ENCODE measurements at places on chromosomes 4 and X. TPM values are rescaled to one million over a fixed set of nuclear protein-coding genes. Genes with fewer than 3 reads are reported as not detected.

- no peak for DNase-seq
Observed at GRCh38 chr4:37224854-37225253, 19.7 kb upstream of the NWD2 start.

DNA sequence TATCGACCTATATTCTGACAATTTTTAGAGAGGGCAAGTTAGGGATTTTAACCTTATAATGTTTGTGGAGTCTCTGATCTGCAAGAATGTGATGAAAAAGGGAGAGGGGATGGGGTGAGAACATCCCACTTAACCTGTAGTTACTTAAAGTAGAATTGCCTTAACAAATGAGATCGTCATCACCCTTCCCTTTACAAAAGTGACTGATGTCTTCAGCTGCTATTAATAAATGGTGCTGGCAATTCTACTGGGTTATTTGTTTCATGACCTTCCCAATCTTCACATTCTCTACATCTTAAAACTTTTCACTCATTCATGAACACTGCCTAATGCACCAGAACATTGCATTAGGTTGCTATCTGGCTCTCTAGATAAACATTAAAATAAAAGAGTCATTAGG, 873.4 kb upstream of the LCORL start:
- no peak for DNase-seq

DNA sequence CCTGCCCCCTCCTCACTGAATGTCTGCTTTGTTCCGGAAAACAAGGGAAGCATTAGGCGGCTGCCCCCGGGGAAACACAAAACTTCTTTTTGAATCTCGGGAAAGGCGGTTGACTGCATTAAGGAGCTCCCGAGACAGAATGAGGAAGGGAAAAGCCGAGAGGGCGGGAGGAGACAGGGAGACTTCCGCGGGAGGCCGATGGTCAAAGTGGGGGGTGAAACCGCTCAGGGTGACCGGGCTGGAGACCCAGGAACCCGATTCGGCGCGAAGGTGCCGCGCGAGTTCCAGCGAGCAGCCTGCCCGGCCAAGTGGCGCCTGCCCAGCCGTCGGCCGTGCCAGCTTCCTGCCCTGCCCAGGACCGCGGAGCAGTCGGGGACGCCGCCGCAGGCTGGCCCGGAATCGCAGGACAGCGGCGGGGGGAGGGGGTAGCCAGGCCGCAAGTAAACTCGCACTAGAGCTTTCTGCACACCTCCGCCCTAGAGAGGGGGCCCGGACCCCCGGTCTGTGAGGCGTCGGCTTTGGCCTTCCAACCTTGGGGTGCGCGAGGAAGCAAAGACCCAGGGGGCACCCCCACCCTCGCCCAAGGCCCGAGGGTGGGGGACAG, 55.1 kb upstream of the BCOR start:
- DNase-seq, result no peak

DNA sequence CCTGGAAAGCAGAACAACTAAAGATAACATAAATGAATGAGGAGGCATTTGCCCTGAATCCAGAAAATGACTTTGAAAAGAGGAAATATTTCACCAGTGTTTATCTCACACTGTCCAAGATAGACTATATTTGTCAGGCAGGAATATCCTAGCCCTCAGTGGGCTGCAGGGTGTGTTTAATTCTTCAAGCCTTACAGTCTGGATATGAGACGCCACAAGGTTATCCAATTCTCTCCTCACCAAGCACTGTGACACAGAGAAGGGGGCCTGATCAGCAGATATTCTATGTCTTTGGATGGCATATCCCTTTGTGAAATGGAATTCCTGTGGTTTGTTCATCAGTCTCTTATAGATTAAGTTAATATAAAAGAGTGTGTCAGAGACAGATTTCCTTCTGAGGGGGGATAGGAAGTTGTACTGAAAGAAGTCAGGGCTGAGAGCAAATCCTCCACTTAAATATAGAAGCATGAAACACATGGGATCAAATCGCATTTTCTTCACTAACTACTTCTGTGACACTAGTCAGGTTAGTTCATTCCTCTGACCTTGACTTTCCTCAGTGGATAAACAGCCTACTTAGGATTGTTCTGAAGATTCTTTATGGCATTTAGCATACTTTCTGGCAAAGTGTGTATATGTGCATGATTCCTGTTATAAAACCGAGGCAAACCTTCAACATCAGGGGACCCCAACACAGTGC, 6.8 kb upstream of the G3BP2 start:
- no peak for DNase-seq

GRCh38 chr4:104571341-104571740, 76.6 kb upstream of the CXXC4 start:
- no peak for DNase-seq

The SLC4A4 gene
- 20.3 TPM for total RNA-seq

GRCh38 chr4:184097815-184098214, 119.9 kb downstream of the ENPP6 start:
- DNase-seq, result no peak

DNA sequence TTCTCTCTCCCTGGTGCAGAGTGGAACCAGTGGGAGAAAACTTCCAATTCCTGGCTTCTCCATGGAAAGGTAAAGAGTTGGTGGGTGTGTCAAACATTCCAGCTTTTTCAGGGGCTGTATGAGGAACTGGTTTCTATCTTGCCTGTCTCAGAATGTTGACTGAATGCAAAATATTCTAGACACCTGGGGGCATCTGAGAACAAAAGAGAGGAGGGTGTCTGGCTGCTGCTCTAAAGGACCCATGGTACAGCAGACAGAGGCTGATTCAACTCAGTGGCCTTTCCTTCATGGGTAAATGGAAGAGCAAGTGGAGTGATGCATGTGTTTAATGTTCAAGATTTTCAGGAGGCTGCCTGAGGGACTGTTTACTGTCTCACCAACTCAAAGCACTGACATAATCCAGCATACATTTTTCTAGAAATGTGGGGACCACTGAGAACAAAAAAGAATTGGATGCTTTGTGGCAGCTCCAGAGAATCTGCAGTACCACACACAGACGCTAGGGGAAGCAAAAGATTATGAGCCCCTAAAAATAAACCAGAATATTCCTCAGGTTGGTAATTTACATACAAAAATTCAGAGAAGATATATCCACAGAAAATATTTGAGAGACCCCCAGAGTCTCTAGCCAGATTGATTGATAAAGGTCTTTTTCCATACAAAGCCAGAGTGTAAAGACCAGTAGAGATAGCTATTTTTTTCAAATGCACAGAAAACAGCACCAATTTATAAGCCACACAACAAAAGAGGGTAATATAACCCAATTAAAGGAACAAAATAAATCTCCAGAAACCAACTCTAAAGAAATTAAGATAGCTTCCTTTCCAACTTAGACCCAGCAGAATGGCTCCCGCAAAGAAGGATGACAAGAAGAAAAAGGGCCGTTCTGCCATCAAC, 48.0 kb upstream of the STARD8 start:
- DNase-seq, result no peak

The BANK1 gene
- total RNA-seq, result 0.35 TPM

DNA sequence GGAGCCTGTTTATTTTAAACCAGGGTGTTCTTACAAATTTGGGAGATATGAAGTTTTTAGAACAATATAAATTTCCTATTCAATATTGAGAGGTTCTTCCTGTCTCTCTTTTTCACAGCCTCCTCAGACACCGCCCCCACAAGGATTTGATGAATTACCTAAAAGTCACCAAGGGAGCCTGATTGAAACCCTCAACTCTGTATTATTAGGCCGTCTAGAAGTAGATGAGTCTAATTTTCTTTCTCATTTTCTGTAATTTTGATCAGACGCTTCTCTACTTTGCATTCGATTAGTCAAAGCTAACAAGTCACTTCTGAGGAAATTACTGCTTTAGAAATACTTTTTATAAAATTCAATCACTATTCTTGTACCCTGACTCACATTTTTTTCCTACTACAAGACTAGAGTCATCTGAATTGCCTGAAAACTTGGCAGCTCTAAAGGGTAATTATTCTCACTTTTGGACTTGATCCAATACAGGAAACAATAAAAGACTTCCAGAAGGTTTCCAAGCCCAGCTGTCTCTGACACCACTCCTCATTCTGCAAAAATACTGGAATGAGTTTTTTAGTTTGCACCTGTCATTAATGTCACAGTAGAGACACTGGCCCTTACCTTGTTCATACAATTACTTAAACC, 111.2 kb downstream of the ELOVL6 start:
- no peak for DNase-seq

DNA sequence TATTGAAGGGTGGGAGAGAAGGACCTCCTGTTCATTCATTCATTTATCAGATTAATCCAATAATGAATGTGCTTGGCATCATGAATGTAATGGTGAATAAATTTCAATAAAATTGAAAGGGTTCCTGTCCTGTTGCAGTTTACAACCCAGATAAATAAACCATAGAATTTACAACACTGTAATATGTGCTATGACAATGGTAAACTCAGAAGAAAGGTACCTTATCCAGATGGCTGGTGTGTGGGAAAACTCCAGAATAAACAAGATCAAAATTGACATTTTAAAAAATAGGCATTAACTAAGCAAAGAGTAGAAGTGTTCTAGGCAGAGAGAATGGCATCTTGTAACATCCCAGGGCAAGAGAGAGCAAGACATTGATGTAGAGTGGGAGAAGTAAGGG, 15.3 kb downstream of the ARL13A start:
- DNase-seq, result no peak

The CXCL11 gene
- not detected for total RNA-seq

DNA sequence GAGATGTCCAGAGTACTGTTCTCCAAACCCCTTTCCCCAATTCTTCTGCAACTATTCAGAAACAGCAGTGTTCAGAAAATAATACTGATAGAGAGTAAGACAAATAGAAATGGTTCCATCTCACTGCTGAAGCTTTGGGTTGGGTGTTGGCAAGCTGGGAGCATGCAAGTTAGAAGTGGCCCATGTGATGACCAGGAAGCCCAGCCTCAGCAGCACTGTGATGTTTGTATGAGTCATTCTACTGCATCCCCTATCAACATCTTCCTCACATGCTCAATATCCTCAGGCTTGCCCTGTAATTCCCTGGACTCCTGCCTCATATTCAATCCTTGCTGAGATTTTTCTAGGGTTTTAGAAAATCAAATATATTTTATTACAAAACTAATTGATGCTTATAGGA, 96.5 kb downstream of the CHRDL1 start:
- no peak for DNase-seq

DNA sequence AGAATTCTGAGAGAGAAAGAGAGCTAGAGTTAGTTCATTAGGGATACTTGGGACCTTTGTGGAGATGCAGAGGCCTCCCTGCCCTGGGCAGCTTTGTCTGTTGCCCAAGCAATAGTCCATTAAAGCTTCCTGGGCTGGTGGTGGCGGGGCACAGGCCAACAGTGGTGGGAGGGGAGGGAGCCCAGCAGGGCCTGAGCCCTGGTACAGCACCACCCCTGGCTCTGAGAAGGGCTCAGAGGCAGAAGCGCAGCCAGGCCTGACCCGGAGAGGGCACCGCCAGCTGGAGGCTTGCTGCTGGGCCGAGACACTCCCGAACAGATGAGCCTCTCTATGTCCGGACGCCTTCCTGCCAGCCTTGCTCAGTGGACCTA, 65.3 kb downstream of the EFNB1 start:
- DNase-seq, result no peak

The HSD17B11 gene
- total RNA-seq, result 13.6 TPM

DNA sequence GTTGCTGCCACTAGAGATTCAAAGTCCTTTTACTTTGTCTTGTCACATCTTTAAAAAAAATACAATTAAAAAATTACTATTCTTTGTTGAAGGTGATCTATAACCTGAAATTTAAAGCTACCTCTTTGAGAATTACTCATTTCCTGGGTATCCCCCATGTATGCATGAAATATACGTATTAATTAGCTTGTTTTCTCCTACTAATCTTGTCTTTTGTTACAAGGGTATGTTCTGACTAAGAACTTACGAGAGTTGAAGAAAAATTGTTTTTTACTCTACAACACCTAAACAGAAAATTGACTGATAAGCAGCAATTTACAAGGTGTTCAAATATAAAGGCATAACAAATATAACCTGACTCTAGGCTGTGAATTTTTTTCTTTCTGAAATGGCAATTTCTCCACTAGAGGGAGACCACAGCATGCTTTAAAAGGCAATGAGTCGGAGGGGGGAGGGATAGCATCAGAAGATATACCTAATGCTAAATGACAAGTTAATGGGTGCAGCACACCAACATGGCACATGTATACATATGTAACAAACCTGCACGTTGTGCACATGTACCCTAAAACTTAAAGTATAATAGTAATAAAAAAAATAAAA, 249.6 kb downstream of the OPHN1 start:
- DNase-seq, result no peak

DNA sequence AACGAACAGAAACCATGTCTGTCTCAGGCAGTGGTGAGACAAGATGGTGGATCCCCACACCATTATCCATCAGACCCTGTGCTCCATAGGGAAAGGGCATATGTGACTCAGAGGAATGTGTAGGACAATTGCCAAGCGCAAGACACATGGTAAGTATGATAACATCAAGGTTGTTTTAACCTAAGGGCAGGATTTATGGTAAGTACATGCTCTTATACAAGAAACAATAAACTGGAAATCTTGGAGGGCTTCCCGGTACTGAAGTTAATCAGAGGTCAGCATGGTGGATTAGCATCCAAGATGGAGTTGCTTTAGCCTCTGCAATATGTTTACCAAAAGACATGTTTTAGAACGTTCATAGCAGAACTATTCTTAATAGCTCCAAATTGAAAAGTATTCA, 355.0 kb downstream of the PPP1R2C start:
- no peak for DNase-seq

DNA sequence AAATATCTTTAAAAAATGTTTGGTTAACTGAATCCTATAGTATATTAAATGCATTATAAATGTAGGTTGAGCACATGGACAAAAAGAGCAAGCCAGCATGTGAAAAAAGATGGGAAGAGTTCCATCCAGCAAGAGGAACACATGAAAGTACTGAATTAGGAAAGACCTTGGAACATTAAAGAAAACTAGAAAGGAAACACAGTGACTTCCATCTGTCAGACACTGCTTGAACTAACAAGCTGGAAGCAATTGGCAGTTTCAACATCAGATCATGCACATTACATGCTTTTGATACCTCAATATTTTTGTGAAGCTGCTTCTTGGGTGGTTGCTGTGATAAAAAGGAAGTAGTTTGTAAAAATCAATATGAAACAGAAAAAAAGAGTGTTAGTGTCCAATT, 626.8 kb upstream of the GNPDA2 start:
- DNase-seq, result no peak

The FAM133A gene
- not detected for total RNA-seq

DNA sequence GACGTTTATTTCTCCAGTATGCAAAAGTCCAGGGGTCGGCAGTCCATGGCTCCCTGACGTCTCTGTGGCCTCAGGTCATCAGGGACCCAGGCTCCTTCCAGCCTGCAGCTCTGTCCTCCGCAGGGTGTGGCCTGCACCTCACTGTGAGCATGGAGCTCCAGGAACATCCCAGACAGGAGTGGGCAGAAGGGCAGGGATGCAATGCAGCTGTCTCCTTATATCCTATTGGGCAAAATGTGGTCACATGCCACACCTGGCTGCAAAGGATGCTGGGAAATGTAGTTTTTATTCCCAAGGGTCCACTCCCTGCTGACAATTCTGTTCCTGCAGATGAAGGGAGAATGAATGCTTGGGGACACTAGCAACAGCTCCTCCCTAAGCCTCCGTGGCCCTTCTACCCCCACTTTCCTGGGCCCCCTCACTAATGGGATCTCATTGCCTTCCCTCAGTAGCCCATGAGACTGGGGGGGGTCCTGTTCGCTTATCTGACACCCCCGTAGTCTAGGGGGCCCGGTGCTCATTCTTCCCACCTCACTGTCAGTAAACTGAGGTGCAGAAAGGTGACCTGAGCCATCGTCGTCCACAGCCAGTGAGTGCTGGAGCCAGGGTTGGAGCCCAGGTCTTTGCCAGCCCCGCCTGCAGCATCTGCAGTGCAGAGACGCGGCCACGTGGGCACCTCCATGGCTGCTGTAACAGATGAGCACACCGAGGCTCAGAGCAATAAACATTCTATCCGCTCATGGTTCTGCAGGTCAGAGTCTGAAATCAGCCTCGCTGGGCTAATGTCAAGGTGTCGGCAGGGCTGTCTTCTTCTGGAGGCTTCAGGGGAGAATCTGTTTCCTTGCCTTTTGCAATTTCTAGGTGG, 5.9 kb upstream of the GRPEL1 start:
- no peak for DNase-seq
